ENCODE measurements at places on chromosomes 2 and 18.

GRCh38 chr2:28697602-28698149, 54.0 kb upstream of the PPP1CB start:
- DNase-seq: no peak

DNA sequence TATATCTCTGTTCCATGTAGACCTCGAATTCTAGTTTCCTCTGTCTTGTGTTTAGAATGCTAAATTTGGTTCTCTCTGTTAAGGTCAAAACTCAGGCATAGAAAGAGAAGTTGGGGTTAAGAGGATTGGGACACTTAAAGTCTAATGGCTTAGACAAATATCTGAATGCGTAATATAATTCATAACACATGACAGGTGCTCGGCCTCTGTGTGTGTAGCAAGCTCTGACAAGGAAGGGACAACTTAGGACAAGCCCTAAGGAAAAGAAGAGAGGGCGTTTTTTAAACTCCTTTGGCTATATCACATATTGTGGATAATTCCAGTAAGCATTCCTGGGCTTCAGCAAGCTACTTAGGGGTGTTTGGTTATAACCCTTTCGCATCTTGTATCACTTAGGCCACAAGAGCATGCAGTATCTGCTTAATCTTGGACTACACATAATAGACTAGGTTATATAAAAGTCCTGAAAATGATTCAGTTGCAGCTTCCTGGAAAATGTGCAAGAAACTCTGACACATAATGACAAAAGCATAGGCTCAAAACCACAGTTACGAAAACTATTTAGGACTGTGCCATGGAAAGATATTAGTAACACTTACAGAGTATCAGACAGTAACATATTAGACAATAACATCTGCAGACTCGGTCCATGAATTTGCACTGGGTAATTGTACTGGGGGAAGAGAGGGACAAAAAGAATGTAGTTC, 16.1 kb upstream of the CREB1 start:
- no peak for DNase-seq

DNA sequence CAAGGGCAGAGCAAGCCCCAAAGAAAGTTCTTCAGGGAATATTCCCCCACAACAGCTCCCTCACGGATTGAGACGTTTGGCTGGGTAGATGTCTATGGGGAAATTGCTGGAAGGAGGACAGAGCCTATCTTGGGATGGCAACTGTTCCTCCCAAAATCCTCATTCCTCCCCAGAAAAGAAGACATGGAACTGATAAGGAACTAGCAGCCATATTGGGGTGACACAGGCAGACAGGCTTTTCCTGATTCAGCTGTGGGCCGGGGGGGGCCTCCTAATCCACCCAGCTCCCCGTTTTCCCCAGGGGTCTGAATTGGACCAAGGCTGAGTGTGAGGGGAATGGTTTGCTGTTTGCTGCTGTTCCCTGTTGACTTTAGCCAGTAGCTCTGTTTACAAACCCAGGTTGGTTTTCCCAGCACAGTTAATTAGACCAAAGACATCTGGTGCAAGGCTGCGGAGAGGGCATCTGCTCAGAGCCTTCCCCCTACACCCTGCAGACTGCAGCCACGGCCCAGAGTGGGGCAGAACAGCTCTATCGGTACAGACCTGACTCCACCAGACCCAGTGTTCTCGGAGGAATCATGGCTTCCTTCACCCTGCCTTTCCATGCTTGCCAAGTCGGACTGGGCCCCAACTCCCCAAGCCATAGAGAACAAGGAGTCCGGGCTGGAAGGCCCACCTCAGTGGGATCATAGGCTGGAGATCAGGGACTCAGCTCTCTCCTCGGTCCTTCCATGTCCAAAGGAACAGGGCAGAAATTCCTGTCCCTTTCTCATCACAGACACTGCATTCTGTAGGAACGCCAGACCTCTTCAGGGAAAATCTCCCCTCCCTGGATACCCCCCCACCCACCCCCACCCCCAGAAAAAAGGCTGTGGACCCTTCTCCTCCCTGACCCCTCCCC, 1.7 kb upstream of the PKDCC start:
- no peak for DNase-seq

- DNase-seq: peak; percentile 57
These were observed 124.8 kb downstream of the TTC32 start for GRCh38 chr2:19776941-19777514.

DNA sequence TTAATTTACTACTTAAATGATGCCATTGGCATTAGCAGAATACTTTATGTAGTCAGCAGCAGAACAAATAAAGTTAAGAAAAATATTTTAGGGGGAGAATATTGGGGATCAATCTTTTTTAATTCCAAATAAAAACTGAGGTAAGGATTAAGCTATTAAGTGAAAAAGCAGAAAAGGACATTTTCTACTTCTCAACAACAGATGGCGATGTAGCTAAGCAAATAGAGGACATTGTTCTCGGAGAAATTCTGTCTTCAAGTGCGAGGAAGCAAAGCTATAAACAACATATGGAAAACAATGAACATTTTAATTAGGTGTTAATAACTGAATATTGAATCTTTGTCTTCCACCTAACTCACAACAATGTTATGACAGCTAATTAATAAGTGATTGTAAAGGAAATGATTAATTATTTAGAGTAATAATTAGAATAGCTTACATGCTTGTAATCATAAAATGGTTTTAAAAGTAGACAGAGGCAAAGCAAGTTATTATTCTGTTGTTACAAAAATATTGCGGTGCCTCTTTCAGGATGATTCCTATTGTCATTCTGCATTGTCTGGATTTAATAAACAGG, 32.9 kb upstream of the CCDC93 start:
- DNase-seq: no peak

DNA sequence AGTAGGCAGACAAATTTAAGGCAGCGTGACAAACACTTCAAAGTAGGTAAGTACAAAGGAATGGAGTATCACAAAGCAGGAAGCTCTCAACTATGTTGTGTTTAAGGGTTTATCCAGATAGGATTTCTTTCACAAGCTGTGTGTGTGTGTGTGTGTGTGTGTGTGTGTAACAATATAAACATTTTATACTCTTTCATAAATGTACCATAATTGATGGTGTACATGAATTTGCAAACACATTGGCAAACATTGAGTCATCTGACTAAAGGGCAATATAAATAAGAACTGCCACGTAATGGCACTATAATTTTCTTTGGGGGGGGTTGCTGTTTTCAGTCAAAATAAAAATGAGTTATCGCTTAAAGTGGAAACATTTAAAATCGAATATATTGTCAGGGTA, 1004.4 kb upstream of the DDX18 start:
- DNase-seq: no peak

DNA sequence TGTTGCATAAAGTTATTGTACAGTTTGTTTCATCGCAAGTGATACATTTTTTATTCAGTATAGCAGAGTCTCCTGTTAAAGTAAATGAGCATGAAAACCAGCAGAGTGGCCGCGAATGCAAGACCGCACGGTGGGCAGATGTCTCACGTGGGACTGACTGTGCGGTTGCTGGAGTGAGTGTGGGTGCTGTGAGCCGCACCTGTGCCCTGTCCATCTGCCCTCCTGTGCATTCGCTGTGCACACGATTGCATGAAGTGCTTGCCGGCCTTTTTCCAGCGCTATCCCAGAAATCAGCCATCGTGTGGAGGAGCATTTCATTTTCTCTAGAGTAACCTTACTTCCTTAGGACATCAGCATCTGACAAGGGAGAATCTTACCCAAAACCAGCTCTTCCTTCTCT, 118.7 kb downstream of the RNF144A start:
- DNase-seq: no peak

- DNase-seq: no peak
These were observed 993 bp downstream of the COX7A2L start for GRCh38 chr2:42359965-42360483.

DNA sequence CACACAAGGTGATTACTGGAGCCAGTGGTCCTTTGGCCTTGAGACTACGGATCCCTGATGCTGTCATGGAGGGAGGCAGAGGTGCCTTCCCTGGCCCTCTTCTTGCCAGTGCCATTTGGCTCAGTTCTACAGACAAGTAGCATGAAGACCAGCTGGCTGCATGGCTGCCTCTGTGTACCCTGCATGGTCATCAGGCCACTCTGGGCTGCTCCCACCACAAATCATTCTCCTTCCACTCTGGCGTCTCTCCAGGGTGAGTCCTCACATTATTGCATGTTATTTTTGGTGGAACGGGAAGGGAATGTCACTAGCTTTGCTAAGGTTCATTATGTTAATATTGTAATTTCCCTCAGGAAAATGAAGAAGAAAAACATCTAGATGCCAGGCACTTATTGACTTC, 229.8 kb downstream of the VAPA start:
- no peak for DNase-seq

- no peak for DNase-seq
These were observed 19.6 kb downstream of the ANO7 start for GRCh38 chr2:241208058-241208457.

GRCh38 chr18:8952174-8952573, 150.3 kb upstream of the NDUFV2 start:
- no peak for DNase-seq

DNA sequence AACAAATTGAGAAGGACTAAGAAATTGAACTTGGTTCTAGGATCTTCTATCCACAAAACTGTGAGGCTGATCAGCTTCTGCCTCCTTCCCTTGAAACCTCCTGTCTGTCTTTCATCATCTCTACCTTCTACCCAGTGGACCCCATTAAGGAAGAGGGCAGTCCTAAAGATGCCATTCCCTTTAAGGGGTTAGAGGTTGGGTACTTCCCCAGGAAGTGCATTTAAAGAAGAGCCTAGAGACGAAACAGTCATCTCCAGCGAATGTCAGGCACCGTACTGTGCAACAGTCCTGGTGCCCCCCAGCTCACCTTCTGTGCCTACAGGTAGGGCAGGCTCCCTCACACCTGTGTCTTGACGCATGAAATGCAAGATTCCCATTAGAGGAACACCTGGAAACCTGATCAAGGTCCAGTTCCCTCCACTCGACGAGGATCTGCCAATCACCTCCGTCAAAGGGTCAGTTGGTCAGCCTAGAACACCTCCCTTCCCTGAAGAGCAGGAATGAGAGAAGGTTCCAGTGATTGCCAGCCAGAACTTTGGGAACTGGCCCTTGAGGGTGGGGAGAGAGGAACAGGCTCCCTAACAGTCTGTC, 20.9 kb downstream of the LOXHD1 start:
- DNase-seq: no peak

- DNase-seq: peak; percentile 82
These were observed 30.4 kb downstream of the SRSF7 start for GRCh38 chr2:38720613-38721241.

DNA sequence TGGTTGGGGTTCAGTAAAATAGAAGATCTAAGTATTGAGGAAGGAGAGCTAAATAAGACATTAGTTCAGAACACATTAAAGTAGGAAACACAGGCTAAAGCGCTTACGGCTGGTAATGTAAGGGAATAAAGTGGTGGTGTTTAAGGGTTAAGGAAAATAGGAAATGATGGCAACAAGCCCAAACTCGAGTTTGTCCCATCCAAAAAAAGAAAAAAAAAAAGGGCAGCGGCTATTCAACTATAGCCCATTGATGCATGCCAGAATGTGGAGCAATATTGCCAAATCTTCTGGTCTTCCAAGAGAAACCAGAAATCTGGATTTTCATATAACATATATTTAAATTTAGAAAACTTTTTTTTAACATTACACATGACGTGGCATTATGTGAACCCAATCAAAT, 161.0 kb downstream of the ARHGAP15 start:
- no peak for DNase-seq

- no peak for DNase-seq
These were observed 64.9 kb downstream of the CDH2 start for GRCh38 chr18:28112056-28112470.

GRCh38 chr2:120791962-120792297, 56.3 kb downstream of the GLI2 start:
- DNase-seq: no peak

DNA sequence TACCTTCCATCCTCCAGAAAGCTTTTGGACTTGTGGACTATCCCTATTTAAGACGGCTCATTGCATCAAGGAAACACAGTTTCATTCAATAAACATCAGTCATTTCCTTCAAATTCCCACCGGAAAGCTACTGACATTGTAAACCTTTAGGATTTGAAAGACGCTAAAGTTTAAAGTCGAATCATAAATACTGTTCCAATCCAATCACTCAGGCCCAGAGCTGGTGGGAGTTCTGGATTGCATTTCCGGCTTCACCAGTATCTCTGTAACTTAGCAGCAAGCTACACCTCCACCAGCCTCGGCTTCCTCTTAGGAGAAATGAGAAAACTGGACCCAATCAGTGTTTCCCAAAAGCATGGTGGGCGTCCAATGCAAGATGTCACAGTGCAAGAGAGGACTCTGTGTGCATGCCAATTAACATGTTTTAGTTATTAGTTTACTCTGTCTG, 1.6 kb downstream of the WDFY1 start:
- DNase-seq: no peak

DNA sequence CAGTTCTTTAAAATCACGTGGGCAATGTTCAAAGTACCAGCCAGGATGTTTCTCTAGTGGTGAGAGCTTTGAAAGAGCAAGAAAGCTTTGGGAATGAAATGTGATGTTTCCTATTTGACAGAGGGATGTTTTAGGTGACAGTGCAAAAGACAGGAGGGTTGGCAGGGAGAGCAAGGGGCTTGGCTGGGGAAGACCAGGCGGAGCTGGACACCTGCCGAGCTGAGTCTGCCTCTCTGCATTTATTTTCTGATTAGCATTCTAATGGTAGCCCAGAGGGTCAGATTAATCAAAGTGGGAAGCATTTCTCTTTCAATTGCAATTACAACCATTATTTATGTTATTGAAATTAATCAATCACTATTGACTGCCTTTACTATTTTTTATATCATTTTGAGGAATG, 145.4 kb upstream of the RAB12 start:
- DNase-seq: no peak

GRCh38 chr2:147433822-147434221, 411.0 kb upstream of the ACVR2A start:
- no peak for DNase-seq

DNA sequence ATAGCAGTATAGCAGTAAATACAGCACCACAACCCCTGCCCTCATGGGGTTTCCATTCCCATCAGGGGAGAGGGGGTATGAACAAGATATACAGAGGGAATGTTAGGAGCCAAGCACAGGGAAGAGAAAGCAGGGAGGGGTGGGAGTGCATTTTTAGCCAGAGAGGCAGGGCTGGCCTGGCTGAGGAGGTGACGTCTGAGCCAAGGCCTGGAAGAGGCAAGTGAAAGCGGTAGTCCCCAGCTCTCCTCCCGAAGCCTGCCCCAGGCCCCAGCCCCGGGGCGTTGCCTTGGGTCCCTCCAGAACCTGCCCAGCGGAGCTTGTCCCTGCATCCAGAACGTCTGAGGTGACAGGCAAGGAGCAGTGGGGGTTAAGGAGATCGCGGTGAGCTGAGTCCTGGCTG, 45.1 kb upstream of the FOSL2 start:
- DNase-seq: no peak

- DNase-seq: no peak
These were observed 48.6 kb downstream of the SOX11 start for GRCh38 chr2:5740817-5741216.

GRCh38 chr2:46539327-46540276, 60.2 kb downstream of the TMEM247 start:
- DNase-seq: no peak

- DNase-seq: no peak
These were observed 1025.8 kb upstream of the CNTNAP5 start for GRCh38 chr2:122999258-122999657.

GRCh38 chr2:134146620-134147019, 107.3 kb upstream of the MGAT5 start:
- no peak for DNase-seq
